AG08396 (cell line): ENCODE measurements at places on chromosomes 12 and 14.

- no peak for DNase-seq
Observed at GRCh38 chr12:62882140-62882539, 52.8 kb downstream of the PPM1H start.

DNA sequence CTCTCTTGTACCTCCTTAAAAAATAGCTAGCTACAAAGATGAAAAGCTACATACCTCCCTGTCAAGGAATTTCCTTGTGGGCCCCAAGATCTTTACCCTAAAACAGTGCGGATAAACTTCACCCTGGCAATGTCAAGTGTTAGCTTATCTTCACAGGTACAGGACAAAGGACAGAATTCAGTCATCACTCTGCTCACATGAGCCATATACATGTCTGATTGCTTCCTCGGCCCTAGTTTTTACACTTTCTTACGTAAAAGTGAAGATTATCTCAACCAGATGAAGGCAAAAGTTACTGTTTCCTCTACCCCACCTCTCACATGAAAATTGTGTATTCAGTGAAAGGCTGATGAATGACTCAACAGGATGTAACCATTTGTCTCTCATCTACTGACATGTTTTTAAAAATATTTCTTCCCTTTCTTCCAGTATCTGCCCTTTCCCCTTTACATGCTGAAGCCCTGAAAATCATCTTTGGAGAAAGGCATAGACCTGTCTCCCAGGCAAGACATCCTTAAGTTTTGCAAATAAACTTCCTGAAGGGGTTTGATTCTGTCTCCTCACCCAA lies 890.1 kb downstream of the GALC start:
- no peak for DNase-seq

DNA sequence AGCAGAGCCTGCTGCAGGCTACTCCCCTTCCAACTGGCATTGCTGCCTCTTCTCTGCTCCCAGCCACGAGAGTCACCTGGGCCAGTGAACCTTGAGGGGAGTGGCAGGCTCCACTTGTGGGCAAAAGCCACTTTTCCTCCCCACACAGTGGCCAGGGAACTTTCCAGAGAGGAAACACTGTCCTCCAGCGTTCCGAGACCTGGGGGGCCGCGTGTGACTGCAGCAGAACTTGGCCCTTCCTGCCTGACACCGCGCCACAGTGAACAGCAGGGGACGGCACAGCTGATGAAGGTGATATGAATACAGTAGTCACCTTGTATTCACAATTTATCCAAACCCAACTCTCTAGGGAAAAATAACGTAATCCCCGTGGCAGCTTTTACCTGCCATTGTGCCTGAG lies 114.9 kb downstream of the PIWIL1 start:
- no peak for DNase-seq

DNA sequence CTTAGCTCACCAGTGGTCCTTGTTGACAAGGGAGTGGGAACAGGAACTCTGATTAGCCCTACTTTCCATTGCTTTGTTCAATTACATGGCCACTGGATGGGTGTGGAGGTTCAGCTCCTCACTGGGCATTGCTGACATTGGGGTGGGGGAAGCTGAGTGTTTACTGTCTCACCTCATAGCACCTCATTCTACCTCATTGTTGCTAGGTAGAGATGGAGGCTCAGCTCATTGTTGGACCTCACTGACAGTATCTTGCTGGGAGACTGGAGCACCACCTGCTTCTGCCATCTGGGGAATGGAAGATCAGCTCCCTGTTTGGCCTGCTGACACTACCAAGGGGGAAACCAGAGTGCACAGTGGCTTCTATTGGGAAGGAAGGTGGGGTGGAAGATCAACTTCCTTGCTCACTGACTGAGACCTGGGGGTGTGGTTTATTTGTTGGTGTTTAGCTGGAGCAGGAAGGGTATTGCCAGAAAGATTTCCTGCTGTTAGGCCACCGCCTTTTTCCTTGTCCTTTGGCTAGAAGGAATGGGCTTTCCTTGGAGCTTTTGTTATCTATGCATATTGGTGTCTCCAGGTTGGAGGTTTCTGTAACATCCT lies 1.3 kb upstream of the OR4E2 start:
- no peak for DNase-seq

DNA sequence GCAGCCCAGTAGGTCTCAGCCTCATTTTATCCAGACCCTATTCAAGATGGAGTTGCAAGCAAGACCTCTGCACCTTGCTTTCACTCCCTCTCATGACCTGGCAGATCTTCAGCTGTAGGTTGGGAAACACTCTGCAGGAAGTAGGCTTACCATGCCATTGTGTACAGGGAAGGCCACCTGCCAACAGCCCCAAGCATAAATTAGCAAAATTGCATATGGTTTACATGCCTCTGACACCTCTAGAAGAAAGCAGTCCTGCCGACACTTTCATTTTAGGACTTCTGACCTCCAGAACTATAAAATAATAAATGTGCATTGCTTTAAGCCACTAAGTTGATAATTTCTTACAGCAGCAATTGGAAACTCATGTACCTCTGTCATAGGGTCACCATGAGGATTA lies 96.9 kb downstream of the SLC15A4 start:
- DNase-seq, result no peak

DNA sequence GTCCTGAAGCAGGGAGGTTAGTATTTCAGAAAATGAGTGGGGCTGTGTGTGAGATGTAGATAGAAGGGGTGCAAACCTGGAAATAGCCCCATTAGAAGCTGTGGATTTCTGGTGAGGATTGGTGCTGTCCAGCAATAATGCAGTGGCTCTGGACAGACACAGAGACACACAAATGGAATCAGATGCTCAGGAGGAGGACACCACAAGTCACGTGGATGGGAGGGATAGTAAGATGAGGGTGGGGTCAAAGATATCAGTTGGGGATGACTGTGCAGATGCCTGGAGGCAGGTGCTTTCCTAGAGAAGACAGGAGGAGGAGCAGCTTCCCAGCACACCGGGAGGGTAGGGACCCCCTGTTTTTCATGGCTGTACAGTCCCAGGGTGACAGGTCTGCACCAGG lies 136.5 kb downstream of the PLXNC1 start:
- no peak for DNase-seq

DNA sequence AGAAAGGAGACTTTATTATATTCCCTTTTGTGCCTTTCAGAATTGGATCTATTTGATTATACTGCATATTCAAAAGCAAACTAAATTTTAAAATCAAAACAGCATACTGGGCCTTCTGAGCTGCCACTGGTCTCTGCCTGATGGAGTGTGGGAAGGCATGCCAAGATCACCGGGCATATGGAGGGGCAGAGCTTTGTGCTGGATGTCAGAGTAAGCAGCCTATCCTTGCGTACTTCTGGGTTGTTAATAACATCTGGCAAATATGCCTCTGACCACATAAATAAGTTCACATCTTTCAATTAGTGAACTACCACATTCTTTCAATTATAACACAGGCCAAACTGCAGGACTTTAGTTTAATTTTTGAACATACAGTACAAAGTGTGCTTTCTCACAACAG lies 18.3 kb downstream of the MLH3 start:
- DNase-seq, result no peak

GRCh38 chr14:59342516-59343484 lies 122.4 kb downstream of the GPR135 start:
- no peak for DNase-seq

GRCh38 chr12:101806265-101806664 lies 24.5 kb downstream of the GNPTAB start:
- no peak for DNase-seq

- DNase-seq, result no peak
Observed at GRCh38 chr12:76144245-76144549, 59.7 kb upstream of the NAP1L1 start.

DNA sequence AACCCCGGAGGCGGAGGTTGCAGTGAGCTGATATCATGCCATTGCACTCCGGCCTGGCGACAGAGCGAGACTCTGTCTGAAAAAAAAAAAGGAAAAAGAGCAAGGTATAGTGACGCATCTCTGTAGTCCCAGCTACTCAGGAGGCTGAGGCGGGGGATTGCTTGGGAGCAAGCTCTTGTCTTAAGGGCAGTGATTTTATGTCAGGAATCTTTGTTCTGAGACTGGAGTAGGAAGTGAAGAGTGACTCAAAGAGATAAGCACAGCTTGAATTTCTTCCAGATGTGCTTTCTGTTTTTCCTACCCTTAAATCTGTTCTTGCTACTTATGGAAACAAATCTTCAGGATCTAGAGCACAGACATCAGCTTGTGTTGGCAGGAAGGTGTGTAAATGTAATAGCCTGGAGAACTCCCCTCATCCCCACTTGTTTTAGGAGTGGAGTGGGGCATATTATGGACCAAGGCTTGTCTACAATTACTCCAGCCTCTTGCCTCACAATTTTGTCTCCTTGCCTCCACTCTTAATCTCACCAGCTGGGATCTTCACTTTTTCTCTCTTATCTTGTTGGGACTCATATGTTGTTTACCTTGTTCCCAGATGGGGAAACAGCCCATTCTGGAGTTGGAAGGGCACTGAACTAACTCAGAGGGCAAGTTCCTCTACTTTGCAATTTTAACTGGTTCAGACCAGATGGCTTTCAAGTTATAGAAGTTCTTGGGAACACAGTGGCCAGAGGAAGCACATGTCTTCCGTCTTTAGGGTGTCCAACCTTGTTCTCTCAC lies 7.5 kb downstream of the TMED2 start:
- no peak for DNase-seq

DNA sequence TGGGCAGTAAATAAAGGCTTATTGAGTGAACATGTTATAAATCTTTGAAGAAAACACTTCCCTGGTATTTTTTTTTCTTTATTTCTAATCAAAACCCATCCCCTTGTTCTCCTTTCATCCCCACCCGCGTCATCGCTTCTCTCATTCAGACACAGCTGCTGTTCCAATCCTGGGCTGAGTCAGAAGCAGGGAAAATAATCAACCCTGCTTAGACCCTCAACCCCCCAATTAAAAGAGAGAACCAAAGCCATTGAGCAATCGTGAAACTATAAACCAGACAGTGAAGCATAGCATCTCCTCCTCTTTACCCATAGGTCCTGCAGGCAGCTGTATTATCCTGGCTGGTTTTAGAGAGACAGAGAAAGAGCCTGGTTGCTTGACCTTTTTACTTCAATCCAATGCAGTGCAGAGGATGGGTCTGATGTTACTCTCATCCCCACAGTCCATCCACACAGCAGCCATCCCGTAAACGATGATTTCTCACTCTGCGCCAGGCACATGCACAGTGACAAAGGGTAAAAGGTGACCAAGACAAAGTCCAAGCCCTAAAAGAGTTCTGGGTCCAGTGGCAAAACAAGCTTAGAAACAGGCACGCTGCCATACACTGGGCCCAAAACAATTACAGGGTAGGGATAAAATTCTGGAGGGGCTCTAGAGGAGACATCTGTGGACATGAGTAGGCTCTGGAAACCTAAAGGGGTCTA lies 238.3 kb downstream of the GALC start:
- DNase-seq, result no peak

GRCh38 chr12:72493407-72493806 lies 221.2 kb downstream of the TRHDE start:
- DNase-seq, result no peak

GRCh38 chr12:53758730-53759103 lies 6.9 kb upstream of the CISTR start:
- DNase-seq, result no peak

DNA sequence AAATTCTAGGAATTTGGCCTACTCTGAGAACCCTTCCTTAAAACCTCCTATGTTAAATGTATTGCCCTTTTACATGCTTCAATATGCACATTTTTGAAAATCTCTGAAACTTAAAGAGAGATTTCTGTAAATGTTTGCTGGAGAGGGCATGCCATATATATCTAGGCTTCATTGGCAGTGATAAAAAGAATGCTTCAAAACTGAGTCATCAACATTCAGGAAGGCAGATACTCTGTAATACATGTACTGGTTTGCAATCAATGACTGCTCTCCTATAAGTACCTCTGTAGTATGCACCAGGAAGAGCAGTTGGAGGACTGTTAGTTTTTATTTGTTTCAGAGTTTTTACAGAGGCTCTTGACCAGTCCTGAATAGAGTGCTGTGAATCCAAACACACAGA lies 739.9 kb downstream of the SLC16A7 start:
- DNase-seq, result peak; percentile 8

GRCh38 chr12:31728289-31728916 lies 418 bp downstream of the AMN1 start:
- peak; percentile 48 for DNase-seq

DNA sequence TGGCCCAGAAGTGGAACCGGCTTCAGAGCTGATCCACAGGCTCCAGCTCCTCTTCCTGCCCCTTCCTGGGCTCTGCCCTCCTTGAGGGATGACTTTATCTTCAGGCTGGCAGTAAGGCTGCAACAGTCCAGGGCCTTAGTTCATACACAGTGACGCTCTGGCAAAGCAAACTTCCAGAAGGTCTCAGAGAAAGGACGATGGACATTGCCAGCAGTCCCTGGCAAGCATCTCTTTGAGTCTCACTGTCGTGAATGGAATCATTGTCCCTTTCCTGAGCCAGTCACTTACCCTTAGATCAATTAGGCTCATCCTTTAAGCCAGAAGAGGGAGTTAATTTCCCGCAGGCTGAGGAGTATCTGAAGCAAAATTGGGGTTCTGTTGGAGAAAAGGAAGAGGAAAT lies 8.6 kb downstream of the AK7 start:
- no peak for DNase-seq

DNA sequence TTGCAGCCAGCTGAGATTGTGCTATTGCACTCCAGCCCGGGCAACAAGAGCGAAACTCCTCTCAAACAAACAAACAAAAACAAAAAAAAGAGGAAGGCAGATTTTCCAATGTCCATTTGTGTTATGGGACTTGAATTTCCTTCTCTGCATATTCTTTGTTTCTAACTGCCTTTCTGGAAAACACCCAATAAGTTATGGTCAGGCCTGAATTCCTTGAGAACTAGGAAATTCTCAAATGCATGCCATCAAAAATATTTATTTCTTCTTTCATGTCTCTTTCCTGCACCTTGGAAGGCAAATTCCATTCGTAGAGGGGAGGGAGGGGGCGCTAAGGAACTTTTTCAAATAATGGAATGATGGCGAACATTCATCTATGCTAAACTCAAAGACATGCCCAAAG lies 117.6 kb upstream of the TMCC3 start:
- no peak for DNase-seq

DNA sequence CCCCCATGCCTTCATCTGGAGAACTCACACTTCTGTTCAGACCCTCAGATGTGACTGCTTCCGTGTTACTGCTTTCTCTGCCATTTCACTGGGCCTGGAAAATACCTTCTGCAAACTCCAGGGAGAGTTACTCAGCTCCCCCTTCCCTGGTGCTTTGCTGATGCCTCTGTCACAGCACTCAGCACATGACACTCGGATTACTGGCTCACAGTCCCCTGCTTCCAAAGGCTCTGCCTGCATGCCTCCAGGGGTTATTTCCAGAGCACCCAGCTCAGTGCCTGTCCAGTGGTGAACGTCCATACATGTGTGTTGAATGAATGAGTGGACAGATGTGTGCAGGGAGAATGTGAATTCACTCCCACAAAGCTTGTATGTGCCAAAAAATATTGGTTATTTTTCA lies 237.2 kb upstream of the FKBP4 start:
- DNase-seq, result no peak
